Activated CD8-positive, alpha-beta memory T cell treated with anti-CD3 and anti-CD28 coated beads, Interleukin-2, amount 10 ng/mL, durations not matched to agents 7 days and 5 days (primary cell): ENCODE measurements at places on chromosomes 2 and 18.

- DNase-seq = no peak
- H3K27ac ChIP-seq = no peak overlapping the region
- H3K4me3 ChIP-seq = no peak overlapping the region
- H3K4me1 ChIP-seq = peaks cover 46% of the 10 kb centered on the region
These were observed 5.2 kb downstream of the ZNF638 start for GRCh38 chr2:71336802-71337201.

- no peaks in the 10 kb centered on the region for H3K36me3 ChIP-seq
- DNase-seq = no peak
- no peak overlapping the region for H3K4me3 ChIP-seq
- no peaks in the 10 kb centered on the region for H3K27me3 ChIP-seq
These were observed 55.4 kb upstream of the NCOA1 start for GRCh38 chr2:24435391-24436316.

DNA sequence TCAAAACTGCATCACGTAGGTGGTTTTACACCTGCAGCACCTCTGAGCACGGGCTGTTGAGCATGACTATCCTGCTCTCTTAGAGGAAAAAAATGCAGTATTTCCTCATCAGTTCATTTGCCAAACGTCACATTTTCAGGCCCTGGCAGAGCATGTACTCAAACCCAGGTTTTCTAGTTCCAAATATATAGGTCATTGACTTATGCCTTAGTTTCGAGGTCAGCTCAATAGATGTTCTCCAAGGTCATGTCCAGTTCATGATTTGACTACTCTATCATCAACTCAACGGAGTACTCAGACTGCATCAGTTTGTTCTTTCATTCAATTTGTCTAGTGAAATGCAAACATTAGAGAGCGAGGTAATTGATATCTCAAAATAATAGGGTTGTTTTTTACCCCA, 39.3 kb upstream of the STAT1 start:
- peaks cover 25% of the 10 kb centered on the region for H3K4me1 ChIP-seq
- no peak for DNase-seq
- no peak overlapping the region for H3K27ac ChIP-seq
- H3K27me3 ChIP-seq = no peaks in the 10 kb centered on the region

DNA sequence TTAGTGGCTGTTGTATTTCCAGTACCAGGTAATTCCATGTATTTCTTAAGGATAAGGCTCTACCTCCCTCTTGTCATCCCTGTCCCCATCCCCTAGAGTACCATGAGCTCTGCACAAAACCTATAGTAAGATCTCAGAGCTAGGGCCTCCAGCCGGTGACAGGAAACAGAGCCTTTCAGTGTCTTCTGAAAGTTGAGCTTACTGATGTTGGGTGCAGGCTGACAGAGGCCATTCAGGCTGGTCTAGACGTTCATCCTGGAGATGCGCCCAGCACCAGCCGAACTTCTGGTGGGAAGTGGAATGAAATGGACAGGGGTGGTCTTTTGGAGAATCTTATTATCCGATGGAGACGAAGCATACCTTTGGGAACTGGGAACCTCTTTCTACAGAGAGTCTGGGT, 16.7 kb upstream of the LYPD6B start:
- no peak for DNase-seq
- no peaks in the 10 kb centered on the region for H3K27me3 ChIP-seq
- no peaks in the 10 kb centered on the region for H3K36me3 ChIP-seq
- H3K4me1 ChIP-seq = no peaks in the 10 kb centered on the region
- H3K4me3 ChIP-seq = no peak overlapping the region
- no peak overlapping the region for H3K27ac ChIP-seq

DNA sequence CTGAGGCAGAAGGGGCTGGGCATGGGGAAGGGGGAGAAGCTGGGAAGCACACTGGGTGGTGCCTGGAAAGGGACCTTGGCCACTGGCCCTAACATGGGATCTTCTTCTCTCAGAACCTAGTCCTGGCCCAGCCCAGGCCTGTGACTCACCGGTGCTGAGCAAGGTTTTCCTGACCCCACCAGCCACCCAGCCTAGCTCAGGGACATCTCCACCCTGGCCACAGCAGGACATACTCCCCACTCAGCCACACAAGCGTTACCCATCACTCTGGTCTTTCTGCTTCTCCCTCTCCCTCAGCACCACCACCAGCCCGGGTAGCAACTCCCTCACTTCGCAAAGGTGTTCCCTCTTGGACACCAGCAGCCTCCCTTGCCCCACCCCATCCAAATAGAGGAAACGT, 22.8 kb downstream of the TNS1 start:
- no peaks in the 10 kb centered on the region for H3K36me3 ChIP-seq
- no peak for DNase-seq
- H3K27ac ChIP-seq = no peak overlapping the region
- no peaks in the 10 kb centered on the region for H3K27me3 ChIP-seq

GRCh38 chr2:207729465-207729998, 18.1 kb downstream of the CCNYL1 start:
- no peaks in the 10 kb centered on the region for H3K27me3 ChIP-seq
- peaks cover 2% of the 10 kb centered on the region for H3K36me3 ChIP-seq
- H3K4me1 ChIP-seq = peaks cover 4% of the 10 kb centered on the region
- DNase-seq = no peak

- no peaks in the 10 kb centered on the region for H3K36me3 ChIP-seq
- no peak overlapping the region for H3K4me3 ChIP-seq
These were observed 463.3 kb downstream of the STK39 start for GRCh38 chr2:167784084-167784425.

GRCh38 chr18:79524181-79525078, 128.7 kb downstream of the NFATC1 start:
- H3K4me1 ChIP-seq = peaks cover 45% of the 10 kb centered on the region
- peaks cover 2% of the 10 kb centered on the region for H3K36me3 ChIP-seq
- peak overlapping the region; percentile 85 for H3K27ac ChIP-seq
- H3K27me3 ChIP-seq = no peaks in the 10 kb centered on the region
